ENCODE measurements at places on chromosomes 12 and 14.

GRCh38 chr14:104288272-104288671, 149.9 kb downstream of the KIF26A start:
- DNase-seq = no peak

DNA sequence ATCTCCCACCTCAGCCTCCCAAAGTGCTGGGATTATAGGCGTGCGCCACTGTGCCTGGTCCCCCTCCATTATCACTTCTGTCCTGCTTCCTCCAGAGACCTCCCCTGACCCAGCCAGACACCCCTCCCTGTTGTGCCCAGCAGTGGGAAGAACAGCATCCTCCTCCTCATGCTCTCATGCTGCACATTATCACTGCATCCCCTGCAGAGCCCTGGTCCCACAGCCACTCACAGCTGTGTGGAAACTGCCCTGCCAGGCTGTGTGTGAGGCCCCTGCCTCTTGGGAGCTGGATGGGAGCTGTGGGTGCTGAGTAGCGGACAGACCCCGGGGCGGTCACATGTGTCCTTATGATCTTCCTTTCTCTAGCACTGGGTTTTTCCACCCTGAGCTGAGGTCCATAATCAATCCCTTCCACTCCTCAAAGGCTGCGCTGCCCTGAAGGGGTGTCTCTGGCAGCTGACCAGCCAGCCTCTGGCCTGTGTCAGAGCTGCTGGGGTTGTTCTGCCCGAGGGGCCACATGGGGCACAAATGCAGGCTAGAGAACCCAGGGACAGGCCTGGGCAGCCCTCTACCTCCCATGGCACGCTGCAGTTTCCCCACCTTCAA, 9.2 kb downstream of the HIP1R start:
- DNase-seq = no peak

GRCh38 chr12:64825143-64826021, 935 bp downstream of the TBC1D30 start:
- no peak for DNase-seq

- no peak for DNase-seq
Observed at GRCh38 chr12:79414252-79414651, 276.5 kb downstream of the PAWR start.

DNA sequence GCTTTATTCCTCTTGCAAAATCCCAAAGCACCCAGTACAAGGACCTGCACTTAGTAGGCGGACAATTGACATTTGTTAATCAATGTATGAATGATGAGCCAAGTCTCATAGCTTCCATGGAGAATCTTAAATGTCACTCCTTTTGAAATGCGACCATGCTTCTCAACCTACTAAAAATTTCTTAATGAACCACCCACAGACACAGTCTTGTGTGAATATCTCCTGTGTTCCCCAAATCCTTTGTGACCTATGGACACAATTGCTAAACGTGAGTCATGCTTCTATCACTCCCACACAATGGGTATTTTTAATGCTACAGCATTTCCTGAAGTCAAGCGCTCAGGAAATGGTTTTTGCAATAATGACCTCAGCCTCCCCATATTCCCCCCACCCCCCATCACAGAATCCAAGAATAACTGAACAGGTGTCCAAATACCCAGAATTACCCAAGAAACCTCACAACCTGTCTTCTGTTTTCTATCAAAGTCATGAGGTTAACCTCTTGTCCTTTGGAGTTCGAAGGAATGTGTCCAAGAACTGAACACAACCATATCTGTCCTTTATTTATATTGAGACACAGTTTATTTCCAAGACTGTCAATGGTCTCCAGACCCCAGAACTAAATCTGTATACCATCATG, 163.6 kb upstream of the PLEKHG7 start:
- peak; percentile 48 for DNase-seq

DNA sequence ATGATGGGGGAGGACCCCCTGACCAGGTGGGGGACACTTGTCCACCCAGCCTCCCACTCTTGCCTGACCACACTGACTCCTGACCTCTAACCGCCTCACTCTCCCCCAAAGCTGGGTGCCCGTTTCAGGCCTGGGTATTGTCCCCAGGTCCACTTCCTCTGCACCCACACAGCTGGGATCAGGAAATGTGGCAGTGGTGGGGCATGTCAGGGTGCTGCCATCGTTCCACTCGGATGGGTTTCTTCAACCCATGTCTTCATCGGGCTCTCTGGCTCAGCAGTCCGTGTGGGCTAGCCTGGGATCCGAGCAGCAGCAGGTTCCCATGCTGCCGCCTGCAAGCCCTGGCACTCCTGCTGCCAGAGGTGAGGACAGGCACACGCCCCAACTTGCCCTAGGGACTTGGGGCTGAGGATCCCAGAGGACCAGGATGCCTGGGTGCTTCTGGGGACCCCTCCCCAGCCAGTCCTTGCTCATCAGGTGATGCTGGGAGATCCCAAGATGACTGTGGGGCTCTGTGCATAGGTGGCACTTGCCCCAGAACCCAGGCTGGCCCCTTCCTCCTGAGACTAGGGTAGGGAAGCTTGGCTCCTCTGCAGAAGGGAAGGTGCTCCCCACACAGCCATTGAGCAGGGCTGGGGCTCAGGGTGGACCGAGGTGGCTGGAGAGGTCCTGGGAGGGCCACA, 2.9 kb upstream of the CLBA1 start:
- DNase-seq = no peak

GRCh38 chr14:99726538-99727095, 42.5 kb downstream of the CYP46A1 start:
- DNase-seq = no peak

- no peak for DNase-seq
Observed at GRCh38 chr12:121892673-121893561, 4.3 kb downstream of the PSMD9 start.

GRCh38 chr12:54631988-54632728, 2.5 kb downstream of the LACRT start:
- no peak for DNase-seq

- DNase-seq = peak; percentile 24
Observed at GRCh38 chr14:22319526-22320361, 269.3 kb downstream of the DAD1 start.

DNA sequence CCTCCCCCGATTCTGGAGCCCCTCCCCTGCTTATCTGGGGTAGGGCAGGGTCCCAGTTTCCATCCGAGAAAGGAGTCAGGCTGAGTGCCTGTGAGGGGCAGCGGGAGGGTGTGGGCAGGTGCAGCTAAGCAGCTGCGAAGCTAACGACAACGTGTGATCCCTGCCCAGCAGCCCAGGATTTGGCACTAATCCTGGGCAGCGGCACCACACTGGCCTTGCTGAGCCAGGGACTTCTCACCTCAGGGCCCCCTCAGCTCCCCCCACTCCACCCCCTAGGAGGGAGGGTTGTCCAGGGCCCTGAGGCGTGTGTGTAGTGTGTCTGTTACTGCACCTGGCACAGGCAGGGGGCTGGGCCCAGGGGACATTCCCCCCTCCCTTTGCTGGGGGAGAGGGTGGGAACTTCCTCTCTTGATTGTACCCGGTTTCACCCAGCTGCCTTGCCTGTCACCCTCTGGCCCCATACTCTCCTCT, 1.8 kb downstream of the SMIM41 start:
- DNase-seq = no peak

DNA sequence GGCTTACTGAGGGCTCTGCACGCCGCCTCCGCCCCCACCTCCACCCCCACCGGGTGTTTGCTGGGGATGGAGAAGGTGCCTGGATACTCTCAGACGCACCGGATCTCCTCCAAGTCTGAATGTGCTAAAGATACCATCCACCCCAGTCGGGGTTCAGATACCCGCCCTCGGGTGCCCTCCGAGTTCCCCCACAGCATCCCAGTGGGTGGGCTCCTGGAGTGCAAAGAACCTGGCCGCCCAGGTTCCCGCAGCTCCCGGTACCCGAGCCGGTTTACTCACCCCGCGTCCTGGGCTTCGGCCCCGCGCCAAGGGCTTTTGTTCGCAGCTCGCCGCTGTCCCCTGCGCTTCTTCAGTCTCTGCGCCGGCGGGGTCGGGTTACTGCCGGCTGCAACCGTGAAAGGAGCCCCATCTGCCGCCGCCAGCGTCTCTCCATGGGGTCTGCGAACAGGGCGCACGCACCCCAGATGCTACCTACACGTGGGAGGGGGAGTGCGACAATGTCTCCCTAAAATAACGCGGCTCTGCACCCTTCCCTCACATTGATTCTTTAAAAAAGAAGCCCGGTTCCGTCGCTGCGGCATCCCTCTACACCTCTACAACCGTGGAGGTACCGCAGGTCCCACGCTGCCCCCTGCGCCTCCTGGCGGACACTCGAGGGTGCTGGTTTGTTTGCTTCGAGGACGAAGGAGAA, at the start of gene CCDC177:
TSS of gene CCDC177 (minus strand) at position 609 of the 691 bp plus-strand sequence. CDS start 1,249 bp downstream, outside the sequence.
- DNase-seq = peak; percentile 58

DNA sequence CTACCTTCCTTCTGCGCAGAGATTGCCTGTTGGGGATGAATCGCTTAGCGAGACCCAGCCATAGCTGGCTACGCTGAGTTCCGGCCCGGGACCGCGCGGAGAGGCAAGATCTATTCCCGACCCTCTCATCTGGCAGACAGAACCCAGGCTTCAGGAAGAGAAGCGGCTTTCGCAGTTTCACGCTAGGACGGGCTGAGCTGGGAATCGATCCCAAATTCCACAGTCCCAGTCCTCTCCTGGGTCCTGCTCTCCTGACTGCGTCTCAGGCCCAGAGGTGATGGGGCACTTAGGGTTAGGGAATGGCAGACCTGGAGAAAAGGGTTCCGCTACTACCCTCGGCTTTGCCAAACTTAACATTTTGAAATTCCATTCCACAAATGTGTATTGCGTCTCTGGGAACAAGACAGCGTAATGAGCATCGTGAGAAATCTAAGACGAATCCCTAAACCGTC, 2.8 kb downstream of the PTPN21 start:
- no peak for DNase-seq

- no peak for DNase-seq
Observed at GRCh38 chr14:81682134-81682533, 148.5 kb upstream of the SEL1L start.

- DNase-seq = no peak
Observed at GRCh38 chr14:22887990-22888378, 5.0 kb downstream of the REM2 start.

DNA sequence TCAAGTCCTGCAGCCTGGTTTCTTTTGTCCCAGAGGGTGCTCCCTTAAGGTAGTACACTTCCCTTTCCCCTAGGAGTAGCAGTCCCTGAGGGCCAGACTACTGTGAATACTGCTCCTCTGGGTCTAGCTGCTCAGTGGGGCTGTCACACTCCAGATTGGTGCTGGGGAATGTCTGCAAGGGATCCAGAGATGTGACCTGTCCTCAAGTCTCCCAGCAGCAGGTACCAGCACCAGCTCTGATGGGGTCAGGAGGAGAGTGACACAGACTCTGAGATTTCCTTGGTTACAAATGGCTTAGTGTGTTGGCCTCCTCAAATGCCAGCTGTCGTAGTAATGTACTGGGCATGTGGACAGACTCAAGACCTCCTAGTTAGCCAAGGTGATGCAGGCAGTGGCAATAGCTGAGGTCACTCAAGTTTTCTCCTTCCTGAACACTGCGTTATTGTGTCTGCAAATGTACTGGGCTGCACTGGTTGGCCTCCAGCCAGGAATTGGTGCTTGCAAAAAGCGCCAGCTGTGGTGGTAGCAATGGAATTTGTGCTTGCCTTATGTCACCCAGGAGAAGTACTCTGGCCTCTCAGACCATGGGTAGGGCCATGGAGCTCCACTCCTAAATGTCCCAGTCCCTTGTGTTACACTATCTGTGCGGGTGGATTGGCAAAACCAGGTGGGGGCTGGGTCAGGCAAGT, 36.4 kb upstream of the AEBP2 start:
- no peak for DNase-seq

DNA sequence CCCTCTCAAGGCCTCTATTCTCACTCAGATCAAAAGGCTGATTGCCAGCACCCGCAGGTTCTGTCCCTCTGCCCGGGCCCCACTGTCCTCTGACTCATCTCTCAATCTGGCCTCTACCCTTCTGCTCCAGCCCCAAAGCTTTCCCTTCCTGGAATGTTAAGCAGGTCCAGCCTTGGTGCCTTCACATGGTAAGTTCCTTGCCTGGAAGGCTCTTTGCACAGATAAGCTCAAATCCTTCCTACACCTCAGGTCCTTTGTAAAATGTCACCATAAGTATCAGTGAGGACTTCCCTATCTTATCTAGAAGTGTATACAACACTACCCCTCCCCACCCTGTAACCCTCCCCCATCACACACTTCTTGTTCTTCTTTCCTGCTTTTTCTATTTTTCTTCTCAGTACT, 22.2 kb downstream of the LPCAT3 start:
- no peak for DNase-seq

- no peak for DNase-seq
Observed at GRCh38 chr12:25107920-25108319, 87.0 kb downstream of the DNAI7 start.

GRCh38 chr12:29690728-29691127, 93.0 kb downstream of the TMTC1 start:
- DNase-seq = no peak

DNA sequence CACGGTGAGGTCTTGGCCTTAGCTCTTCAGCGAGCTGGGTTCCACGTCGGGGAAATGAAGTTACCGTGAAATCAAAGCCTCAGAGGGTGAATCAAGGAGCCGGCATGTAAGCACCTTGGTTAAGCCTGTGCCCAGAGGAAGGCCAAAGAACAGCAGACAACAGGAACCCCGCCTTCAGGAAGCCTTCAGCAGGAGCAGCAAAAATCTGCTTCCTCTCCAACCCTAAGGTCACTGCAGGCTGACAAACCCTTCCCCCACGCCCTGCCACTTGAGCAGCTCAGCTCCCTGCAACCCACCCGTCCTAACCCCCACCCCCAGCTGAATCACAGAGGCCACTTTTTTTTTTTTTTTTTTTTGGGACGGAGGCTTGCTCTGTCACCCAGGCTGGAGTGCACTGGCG, 72.9 kb upstream of the LTA4H start:
- DNase-seq = peak; percentile 38

DNA sequence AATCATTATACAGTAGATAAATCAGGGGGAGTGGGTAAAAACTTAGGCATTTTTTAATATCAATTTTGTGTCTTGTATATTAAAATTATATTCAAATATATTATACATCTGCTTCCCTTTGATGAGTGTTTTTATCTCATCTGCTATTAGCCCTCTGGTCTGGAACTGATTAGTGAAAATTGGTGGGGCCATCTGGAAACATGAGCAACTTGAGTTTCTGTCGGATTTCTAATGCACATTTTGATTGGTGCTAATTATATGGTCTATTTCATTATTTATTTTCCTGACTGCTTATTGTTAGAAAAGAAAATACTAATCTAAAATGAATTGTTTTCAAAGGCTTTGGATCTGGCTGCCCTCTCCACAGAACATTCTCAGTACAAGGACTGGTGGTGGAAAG, 28.2 kb downstream of the TTC8 start:
- no peak for DNase-seq

- no peak for DNase-seq
Observed at GRCh38 chr14:66982247-66982646, 207.0 kb upstream of the GARIN2 start.

DNA sequence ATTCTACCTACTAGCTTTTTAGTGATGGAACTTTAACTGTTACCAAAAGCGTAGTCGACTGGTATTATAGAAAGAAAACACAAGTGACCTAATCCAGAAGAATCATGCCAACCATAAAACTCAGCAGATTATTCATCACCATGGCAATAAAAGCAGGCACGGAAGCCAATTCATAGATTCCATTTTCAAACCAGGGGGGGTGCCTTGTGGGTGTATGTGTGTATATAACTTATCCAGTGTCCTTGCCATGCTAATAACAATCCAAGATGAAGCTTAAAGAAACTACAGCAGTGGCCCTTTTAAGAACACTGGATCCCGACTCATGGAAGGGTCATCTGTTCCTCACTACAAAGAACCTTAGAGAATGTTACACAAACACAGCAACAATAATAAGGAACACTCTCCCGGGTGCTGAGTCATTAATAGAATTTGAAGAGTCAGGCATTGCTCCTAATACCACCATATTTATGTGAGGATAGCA, 61.0 kb downstream of the EPS8 start:
- DNase-seq = no peak

All from CD4-positive, alpha-beta T cell treated with Interleukin-4 for 4 hours (primary cell).